ENCODE measurements at places on chromosomes 2 and 18.

- DNase-seq = no peak
Measured at GRCh38 chr2:185208261-185208660, 530.3 kb upstream of the FSIP2 start.

DNA sequence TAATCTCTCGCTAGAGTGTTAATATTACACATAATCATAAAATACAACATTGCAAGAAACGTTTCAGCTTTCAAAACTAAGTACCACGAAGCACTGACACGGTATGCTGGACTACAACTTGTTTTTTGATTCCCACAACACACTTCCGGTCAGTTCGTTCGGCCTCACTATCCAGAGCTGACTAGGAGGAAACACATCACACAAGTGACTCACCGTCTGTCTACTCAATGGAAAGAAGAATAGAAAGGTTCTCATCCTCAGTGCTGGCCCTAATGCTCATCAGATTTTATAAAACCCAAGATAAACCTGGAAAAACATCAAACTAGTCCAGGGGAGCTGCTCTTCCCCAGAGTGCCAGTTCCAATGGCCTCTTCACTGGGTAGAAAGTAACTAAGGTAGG is 42.9 kb downstream of the ZNF385B start:
- DNase-seq = no peak

DNA sequence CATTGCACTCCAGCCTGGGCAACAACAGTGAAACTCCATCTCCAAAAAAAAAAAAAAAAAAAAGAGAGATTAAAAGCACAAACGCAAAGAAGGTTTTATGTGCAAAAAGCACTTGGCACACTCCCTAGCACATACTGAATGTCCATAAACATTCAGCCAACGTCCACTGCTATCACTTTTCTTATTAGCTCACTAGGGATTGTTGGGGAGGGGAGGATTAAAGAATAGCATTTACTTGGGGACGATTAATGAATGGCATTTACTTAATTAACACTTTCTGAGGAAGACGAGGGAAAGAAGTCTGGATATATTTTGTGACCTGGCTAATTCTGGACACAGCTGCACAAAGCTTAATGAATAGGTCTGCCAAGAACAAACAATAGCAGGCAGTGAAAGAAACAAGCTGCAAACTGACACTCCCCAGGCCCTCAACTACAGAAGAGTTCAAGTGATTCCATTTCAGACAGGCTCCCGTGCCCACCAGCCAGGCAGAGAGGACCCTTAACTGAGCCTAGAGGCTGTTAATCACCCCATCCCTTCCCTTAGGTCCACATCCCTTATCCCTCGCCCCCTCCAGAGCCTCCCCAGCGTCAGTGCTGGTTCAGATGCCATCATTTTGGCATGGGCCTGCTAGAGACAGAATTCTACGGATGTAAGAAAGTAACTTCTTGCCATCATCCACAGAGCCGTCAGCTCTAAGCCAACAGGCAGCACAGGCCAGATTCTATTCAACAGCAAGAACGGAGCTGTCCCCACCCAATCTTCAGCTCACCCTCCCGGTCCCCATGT is 7.4 kb downstream of the CYB5A start:
- DNase-seq = no peak

- DNase-seq = no peak
Measured at GRCh38 chr2:75600461-75601011, 39.8 kb upstream of the EVA1A start.

DNA sequence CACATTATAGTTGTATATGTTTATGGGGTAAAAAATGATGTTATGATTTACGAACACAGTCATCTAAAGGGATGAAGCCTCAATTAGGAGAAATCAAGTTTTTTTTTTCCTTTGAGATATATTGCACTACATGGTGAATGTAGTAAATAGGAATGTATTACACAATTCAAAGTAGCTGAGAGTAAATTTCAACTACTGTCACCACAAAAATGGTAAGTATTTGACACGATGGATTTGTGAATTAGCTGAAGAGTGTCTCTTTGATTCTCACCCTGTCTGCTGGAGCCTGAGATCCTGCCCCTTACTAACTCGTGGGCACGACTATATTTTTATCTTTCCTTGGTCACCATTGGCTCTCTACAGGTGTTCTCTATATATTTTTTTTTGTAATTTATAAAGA is 540.4 kb upstream of the DSEL start:
- DNase-seq = no peak

DNA sequence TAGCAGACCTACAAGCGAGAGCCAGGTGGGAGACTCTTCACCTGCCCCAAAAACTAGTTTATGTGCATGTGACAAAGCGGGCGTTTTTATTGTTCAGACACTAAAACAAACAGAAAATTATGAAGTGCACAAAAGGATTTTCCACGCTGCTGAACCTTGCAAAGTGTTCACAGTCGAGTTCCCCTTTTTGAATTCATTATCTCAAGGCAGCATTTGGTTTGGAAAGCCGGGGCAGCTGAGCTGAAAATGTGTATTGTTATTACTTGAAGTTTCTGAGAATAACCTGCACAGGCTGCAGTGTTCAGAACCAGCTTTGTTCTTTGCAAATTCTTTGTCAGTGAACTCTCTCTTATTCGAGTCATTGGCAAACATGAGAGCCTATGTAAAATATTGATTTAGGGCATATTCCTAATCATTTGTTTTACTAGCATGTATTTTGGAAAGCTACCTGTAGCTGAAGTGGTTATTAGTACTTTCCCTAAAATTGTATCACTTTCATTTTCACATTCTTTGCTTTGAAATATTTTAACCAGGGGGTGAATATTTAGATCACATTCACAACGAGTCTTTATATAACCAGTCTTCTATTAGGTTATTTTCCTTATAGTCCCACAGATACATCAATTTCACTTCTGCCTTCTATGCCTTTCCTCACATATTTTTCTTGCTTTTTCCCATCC is 59.5 kb downstream of the LRRTM1 start:
- no peak for DNase-seq

DNA sequence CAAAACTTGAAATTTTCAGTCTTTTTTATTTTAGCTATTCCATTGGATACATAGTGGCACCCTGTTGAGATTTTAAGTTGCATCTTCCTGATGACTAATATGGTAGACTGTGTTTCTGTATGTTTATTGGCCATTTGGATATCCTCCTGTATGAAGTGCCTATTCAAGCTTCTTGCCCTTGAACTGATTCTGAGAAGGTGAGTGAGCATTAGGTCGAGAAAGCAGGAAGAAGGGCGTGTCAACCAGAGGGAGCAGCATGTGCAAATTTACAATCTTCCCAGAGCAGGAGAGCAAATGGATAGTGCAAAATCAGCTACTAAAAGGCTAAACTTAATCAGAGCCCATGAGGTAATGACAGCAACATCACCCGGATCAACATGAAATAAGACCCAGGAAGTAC is 8.6 kb downstream of the INPP1 start:
- DNase-seq = no peak

- no peak for DNase-seq
Measured at GRCh38 chr2:183079139-183079775, 710 bp downstream of the DUSP19 start.

GRCh38 chr18:37272226-37272625 is 293.4 kb downstream of the CELF4 start:
- DNase-seq = no peak

DNA sequence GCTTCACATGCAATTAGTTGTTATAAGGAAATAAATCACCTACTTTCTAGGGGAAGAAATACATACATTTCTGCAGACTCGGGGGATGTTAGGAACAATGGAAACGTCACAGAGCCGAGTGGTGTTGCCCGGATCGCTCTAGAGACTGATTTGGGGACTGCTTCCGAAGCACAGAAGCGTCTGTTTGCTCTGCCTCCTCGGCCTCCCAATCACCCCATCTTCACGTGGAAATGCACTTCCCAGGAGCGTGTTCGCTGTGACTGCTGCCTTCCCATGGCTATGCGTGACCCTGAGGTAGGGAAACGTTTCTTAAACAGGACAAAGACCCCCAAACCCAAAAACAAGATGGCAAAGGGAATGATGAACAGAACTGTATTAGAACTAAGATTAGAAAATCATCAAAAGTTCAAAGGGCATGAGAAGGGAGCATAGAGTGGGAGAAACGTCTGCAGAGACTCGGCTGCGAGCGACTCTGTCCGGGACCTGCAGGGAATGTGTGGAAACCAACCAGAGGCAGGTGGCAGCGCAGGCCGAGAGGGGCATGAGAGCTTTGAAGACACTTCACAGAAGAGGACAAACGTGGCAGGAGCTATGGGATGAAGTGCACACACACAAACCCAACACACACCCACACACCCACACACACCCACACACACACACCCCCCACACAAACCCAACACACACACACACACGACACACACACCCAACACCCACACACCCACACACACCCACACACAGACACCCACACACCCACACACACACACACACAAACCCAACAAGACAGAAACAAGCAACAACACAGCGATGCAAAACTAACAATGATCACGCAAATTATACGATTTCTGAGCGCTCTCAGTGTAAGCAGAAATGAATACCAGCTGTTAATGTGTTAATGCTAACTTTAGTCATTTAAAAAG is 41.3 kb downstream of the RTP5 start:
- DNase-seq = no peak

GRCh38 chr2:60483401-60483800 is 70.1 kb downstream of the BCL11A start:
- DNase-seq = no peak

DNA sequence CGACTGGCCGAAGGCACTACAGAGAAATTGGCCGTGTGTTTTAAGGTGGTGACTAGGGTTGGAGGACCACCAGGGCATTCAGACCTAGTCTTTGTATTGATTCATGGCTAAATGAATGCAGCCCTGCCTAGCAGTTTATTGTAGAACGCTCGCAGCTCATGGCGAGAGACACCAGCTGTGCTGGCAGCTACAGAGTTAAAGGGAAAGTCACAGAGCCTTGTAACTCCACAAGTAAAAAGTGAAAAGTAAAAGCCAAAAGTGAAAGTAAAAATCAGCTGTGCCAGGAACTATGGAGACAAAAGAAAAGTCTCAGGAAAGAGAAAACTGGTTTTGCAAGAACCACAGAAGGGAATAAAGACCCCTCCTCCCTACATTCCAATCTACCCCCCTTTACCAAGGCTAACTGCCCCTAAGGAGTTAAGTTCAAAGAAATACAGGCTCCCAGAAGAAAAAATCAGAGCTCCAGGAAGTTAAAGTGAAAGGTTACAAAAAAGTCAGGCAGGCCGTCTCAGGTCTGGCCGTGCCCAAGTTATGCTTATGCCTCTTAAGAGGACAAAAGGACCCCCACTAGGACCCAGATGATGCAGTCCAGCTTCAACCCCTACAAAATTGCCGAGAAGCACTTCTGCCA is 46.4 kb upstream of the SELENOI start:
- no peak for DNase-seq

Data from right atrium auricular region (tissue), 2 donors.